ENCODE measurements at places on chromosomes 2 and 18.

DNA sequence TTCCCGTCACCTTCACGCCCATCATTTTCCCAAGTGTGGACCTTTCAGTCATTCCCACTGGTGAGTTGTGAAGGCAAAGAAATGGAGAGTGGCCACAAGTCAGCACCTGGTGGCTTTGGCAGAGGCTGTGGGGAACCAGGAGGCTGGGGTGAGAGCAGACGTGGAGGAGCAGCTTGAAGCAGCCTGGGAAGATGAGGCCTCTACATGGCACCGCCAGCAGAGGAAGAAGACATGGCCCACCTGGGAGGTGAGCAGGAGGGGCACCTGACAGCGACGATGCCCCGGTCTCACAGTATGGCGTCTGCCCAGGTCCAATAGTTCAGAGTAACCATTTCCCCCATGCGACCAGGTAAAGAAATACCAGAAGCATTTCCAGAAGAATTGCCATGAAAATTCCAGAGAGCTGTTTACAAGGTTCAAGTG, 69.0 kb downstream of the TPO start:
- no peak for DNase-seq

DNA sequence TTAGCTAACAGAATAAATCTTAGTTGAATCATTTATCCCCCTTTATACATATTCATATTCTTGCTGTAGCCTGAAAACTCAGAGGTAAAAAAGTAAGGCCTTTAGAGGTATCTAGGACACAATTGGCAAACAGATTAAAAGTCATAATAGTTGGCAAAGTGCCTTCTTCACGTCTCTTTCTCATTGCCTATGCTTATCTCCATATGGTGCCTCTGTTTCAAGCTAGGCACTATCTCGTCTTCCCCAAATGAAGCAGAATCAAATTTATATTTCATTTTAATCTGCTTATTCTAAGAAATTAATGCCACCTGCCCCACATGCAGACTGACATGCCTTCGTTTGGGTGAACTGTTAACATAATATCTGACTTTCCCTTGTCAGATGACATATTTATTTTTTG, 245.4 kb downstream of the CDH2 start:
- peak; percentile 18 for DNase-seq

- DNase-seq, result no peak
These were observed 42.6 kb upstream of the MAPRE2 start for GRCh38 chr18:34998661-34999060.

DNA sequence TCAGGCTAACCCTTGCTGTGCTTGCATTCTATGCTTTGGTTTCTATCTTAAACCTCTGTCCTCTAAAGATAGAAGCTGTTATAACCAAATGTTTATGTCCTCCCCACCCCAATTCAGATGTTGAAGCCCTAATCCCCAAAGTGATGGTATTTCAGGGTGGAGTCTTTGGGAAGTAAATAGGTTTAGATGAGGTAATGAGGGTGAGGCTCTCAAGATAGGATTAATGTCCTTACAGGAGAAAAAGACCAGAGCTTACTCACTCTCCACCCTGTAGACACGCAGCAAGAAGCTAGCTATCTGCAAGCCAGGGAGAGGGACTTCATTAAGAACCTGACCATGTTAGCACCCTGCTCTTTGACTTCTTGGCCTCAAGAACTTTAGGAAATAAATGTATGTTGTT, 362.5 kb downstream of the ERBB4 start:
- DNase-seq, result peak; percentile 10

- no peak for DNase-seq
These were observed 73.7 kb downstream of the THADA start for GRCh38 chr2:43522177-43522576.

- no peak for DNase-seq
These were observed 22.3 kb downstream of the QPCT start for GRCh38 chr2:37366773-37367172.

DNA sequence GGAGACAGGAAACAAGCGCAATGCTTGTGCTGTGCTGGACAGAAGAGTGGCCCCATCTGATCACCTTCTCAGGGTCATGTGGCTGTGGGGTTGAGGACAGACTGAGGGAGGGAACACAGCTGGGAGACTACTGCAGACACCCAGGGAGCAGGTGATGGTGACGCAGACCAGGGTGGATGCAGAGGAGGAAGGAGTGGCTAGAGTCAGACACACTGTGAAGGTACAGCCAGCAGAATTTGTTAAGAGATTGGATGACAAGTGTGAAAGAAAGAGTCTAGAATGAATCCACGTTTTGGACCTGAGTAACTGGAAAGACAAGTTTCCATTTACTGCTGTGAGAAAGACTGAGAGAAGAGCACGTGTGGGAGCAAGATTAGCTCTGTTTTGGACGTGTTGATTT, 15.9 kb upstream of the POMC start:
- no peak for DNase-seq

- DNase-seq, result no peak
These were observed 1179.7 kb downstream of the DSC3 start for GRCh38 chr18:29862824-29863223.

DNA sequence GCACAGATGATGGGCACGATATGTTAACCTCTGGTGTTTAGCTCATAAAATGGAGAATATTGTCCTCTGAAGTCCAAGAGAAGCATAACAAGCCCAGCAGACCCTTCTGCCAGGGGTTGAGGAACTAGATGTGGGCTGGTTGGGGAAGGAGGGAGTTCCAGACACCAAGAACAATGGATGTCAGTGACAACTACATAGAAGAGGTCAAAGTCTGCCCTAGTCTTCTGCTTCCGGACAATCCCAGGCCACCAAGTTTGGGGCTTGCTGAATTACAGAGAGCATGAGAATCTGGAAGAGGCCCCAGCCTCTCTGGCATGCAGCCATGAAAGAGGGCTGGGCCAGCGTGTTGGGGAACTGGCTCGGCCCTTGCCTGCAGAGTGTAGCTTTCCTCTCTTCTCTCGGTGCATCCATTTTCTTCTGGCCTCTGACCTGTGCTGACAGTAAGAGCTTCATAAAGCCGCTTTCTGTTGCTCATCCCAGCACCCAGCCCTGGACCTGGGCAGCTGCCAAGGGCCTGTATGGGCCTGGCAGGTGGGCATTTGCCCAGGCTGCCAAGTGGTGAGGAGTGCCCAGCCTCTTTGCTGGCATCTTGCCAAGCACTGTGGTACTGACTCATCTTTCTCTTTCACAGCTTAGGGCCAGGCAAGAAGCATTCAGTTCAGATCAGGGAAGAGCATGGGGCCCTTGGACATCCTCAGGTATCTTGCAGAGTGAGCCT, 14.6 kb upstream of the LAPTM4A start:
- peak; percentile 7 for DNase-seq

DNA sequence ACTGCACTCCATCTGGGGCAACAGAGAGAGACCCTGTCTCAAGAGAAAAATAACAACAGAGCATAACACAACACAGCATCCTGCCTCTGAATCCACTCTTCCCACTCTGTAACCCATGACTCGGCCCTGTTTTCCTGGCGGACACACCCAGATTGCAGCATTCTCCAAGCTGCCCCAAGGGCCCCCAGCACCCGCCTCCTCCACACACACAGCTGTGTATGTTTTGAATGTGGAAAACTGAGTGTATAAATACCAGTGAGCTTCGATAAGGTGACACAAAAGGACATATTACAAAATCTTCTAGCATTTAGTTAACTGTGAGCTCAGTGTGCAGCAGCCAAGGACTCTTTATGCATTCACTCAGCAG, 13.0 kb downstream of the IMPA2 start:
- no peak for DNase-seq

GRCh38 chr2:115606350-115606749, 1163.9 kb downstream of the DPP10 start:
- peak; percentile 4 for DNase-seq

- DNase-seq, result no peak
These were observed 158.7 kb downstream of the VWC2L start for GRCh38 chr2:214569419-214570035.

GRCh38 chr18:9849407-9850283, 36.1 kb upstream of the TXNDC2 start:
- DNase-seq, result no peak

DNA sequence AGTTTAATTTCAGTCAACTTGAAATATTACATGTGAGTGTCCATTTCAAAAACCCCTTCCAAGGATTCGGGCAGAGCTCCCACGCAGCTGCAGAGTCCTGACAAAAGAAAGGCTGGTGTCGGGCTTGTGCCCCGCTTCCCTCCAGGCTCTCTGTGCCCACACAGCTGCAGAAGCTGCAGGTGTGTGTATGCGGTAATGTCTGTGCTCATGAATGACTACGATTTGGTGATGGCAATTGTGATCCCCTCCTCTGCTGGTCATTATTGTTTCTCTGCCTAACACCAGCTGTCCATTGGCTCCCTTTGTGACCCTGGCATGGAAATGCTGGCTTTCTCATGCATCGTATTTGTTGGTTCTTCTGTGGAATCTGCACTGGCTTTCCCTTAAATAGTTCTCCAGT, 224.8 kb downstream of the NUP35 start:
- DNase-seq, result no peak

DNA sequence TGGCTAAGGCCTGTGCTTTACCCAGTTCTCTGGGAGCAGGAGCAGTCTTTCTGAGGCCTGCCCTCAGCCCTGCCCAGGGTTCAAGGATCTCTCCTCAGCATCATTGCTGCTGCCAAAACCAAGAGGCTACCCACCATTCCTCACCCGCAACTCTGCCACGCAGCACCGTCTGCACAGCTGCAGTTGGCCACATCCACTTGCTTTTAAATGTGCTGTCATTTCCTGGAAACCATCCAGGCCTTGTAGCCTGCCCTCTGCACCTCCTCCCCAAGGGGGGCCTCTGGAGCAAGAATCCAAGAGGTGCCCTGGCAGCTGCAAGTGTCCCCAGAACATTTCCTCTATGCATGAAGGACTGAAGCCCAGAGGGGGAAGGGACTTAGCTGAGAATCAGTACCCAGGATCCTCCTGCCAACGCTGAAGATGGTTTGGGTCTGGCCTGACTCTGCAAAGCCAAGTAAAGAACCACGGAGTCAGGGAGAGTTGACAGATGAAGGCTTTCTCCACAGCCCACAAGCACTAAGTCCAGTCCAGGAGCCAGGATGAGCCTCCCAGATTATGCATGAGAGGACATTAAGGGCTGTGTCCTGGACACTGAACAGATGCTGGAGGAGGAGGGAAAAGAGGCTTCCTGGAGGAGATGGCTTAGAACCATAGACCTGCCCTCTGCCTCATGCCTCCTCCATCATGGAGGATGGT, 14.9 kb downstream of the EMX1 start:
- no peak for DNase-seq

- no peak for DNase-seq
These were observed 3.0 kb upstream of the CNGA3 start for GRCh38 chr2:98343285-98343684.

GRCh38 chr18:49584394-49584793, 22.5 kb downstream of the LIPG start:
- no peak for DNase-seq

DNA sequence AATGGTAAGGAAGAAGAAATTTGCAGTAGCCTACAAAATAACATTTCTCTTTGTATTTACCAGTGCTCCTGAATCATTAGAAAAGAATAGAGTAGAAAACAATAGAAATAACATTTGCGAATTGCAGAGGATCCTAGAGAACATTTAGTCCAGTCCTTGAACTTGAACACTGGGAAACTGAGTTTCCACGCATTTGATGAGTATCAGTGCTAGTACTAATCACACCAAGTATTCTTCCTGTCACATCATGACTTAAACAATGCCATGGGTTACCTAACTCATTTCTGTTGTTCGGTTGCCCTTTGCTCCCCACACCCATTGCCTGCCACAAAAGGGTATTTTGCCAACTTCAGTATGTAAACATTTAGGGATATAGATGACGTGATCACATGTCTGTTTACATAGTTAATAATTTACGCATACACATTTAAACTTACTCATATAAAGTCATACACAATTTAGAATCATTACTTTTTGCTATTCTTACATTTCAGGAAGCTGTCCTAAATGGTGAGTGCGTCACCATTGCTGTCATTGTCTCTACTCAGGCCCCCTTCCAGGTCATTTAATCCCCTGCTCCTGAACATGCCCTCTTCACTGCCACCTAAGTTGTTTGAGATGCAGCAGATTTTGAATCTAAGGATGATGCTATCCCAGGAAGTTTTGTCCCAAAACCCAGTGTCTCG, 42.3 kb downstream of the CRIM1 start:
- DNase-seq, result no peak

- no peak for DNase-seq
These were observed 165.6 kb upstream of the SERTAD2 start for GRCh38 chr2:64819361-64819760.
